ENCODE measurements at places on chromosomes 5 and 9.

DNA sequence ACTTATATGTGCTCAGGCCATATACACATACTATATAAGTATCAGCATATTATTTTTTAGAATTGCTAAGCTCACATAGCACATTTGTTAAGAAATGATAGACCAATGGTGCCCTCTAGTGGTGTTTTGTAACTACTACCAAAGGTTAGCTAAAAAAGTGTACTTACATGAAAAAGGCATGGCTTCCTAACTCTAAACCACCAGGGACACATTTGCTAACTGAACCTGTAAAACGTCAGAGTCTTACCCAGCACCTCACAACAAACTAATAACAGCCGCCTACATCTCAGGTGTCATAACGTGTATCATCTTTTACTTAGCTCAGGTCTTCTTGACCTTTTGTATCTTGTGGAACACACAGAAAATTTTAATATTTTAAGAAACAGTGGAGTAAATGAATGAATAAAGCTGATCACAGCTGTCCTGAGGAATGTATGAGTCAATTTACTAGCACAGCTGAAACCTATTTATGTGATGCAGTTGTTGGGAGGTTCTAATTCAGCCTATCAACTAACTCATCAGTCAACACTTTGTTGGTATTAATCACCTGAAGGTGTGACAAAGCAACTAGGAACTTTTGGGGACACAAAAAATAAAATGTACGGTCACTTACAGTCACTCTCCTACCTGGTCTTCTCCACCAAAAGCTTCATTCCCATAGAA lies 72.9 kb downstream of the BAAT start:
- peak; percentile 80 for DNase-seq

- no peak for DNase-seq
Observed at GRCh38 chr5:82309091-82309531, 31.0 kb upstream of the RPS23 start.

DNA sequence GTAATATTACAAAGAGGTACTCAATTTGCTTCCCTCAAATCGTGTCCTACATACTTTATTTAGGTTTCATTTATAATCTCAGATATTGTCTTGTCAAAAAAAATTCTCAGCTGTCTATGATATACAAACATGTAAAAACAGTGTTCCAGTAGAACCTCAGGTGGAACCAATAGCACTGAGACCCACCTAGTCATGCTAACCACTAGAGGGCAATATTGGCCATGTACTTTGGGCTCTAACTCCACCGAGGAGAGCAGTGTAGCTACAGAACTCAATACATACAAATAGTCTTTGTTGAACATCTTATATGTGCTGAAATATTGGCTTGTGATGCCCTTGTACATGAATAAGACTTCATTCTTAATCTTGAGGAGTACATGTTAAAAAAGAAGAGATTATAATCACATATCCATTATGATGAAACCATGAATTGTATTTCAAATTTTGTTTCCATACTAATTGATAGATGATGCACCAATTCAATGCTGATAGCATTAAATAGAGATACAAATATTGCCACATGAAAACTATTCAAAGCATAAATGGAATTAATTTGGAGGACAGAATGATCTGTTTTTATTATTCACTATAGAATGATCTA lies 71.2 kb upstream of the CNTLN start:
- peak; percentile 21 for DNase-seq

GRCh38 chr5:139266236-139266635 lies 27.3 kb upstream of the MATR3 start:
- DNase-seq: no peak

GRCh38 chr9:36928210-36928609 lies 105.9 kb downstream of the PAX5 start:
- DNase-seq: no peak
